ENCODE measurements at places on chromosomes 13 and 19. TPM values are rescaled to one million over a fixed set of nuclear protein-coding genes. Genes with fewer than 3 reads are reported as not detected.
A peak's percentile ranks its signal among the peaks of the same experiment; 100 is the strongest.

TM9SF2 gene
- total RNA-seq, result 60.6 TPM

THSD8 gene
- total RNA-seq, result not detected

DNA sequence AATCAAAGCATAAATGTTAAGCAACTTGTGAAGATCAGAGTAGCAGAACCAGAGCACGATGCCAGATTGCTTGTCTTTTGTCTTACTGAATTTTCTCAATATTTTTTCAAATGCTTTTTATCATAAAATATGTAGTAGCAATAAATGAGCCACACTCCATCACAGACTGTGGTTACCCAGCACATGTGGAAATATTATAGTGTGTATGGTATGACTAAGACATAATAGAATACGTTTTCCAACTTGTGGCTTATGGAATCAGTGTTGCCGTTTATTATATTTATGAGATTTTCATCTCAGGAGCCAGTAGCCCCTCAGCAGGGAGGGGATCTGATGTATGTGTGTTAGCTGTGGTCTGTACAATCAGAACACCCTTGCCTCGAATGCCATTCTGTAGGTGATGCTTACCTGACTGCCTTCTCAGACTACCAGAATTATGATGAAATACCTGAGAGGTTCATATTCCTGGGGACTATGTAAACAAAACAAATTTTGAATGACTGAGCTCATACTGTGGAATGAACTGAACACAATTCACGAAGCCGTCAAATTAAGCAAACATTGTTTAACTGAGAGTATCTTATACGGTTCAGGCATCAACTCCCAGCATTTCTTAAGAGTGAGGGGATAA lies 1.9 kb downstream of the SCEL start:
- H3K27me3 ChIP-seq, result no peaks in the 10 kb centered on the region
- H3K27ac ChIP-seq, result no peak overlapping the region

- H3K27ac ChIP-seq, result no peak overlapping the region
- H3K27me3 ChIP-seq, result no peaks in the 10 kb centered on the region
- H3K4me3 ChIP-seq, result no peak overlapping the region
- H3K4me1 ChIP-seq, result no peaks in the 10 kb centered on the region
- H3K36me3 ChIP-seq, result no peaks in the 10 kb centered on the region
- DNase-seq, result no peak
Measured at GRCh38 chr13:64274481-64275217, 2859.0 kb upstream of the PCDH20 start.

DNA sequence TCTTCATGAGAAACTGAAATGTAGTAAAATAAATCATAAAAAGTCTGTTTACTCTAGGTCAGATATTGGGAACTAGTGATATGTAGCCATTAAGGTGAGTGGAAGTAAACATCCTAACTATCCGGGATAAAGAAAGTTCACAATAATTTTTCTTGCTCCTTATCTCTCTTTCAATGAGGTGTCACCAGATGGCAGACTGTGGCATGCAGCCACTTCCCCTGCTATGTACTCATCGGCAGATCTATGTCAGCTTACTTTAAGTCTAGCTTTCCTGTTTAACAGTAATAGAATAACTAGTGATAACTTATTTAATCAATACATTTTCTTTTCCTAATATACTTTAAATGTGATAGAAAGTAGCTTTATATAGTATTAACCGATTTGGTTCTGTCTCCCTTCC lies 181.9 kb downstream of the NDFIP2 start:
- H3K36me3 ChIP-seq, result no peaks in the 10 kb centered on the region
- peaks cover 16% of the 10 kb centered on the region for H3K4me1 ChIP-seq
- no peaks in the 10 kb centered on the region for H3K27me3 ChIP-seq
- H3K4me3 ChIP-seq, result peak overlapping the region; percentile 8
- no peak for DNase-seq

DNA sequence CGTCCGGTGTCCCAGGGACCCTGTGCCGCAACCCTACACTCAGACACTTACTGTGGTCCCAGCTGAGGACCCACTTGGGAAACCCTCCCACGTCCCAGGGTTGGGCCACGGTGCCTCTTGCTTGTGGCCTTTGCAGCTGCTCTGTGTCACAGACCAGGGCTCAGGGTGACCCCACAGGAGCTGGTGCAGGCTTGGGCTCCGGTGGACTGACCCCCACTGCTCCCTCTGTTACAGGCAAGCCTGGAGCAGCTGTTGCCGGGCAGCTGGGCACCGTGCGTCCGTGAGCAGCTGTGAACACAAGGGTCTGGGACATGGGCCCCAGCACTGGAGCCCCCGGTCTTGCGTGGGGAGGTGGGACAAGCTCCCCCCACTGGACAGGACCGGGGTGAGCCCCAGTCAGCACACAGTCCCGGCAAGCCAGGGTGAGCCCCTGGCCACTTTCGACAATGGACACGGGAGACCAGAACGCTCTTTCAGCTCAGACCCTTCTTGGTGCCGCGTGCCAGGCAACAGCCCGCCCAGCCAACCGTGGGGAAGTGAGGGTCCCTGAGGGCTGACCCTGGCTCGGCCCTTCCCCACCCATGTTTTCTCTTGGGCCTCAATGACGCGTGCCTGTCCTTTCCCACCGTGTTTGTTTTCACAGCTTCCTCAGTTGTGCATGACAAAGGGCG lies 65.7 kb upstream of the C13orf46 start:
- H3K4me1 ChIP-seq, result peaks cover 27% of the 10 kb centered on the region
- no peaks in the 10 kb centered on the region for H3K36me3 ChIP-seq
- DNase-seq, result no peak
- no peaks in the 10 kb centered on the region for H3K27me3 ChIP-seq
- no peak overlapping the region for H3K27ac ChIP-seq
- H3K4me3 ChIP-seq, result no peak overlapping the region

DNA sequence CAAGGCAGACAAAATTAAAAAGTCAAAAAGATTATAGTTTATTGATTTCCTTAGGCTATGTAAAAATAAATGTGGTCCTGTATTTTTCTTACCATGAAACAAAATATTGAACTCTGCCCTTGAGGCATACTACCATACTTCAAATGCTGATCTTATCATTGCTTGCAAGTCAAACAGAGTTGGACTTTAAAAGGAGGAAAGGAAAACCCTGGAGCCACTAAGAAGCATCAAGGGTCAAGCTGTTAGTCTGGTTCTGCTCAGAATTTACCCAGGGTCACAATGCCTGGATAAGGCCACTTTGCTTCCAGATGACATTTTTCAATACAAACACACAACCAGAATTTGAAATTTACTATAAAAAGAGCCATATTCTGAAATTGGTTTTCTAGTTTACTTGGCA lies 2.2 kb upstream of the FREM2 start:
- no peaks in the 10 kb centered on the region for H3K4me1 ChIP-seq
- peaks cover 5% of the 10 kb centered on the region for H3K27me3 ChIP-seq
- no peaks in the 10 kb centered on the region for H3K36me3 ChIP-seq

GRCh38 chr13:47081850-47082249 lies 185.0 kb upstream of the HTR2A start:
- H3K36me3 ChIP-seq, result no peaks in the 10 kb centered on the region
- H3K4me1 ChIP-seq, result no peaks in the 10 kb centered on the region
- DNase-seq, result no peak
- H3K4me3 ChIP-seq, result no peak overlapping the region
- H3K27ac ChIP-seq, result no peak overlapping the region

DNA sequence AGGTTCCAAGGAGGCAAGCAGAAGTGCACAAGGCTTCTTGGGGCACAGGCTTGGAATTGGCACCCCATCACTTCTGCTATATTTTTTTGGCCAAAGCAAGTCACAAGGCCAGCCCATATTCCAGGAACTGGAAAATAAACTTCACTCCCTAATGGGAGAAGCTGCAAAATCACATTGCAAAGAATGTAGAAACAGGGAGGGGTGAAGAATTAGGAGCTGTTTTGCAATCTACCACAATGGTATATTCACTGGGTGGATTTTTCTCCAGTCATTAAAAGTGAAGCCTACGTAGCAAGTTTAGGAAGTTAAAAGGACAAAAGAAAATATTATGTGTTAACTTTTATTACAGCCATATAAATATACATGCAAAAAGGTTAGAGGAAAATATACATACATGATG lies 464.8 kb downstream of the COG6 start:
- no peaks in the 10 kb centered on the region for H3K36me3 ChIP-seq
- peak overlapping the region; percentile 33 for H3K27ac ChIP-seq
- no peak for DNase-seq
- H3K4me1 ChIP-seq, result peaks cover 9% of the 10 kb centered on the region
- no peaks in the 10 kb centered on the region for H3K27me3 ChIP-seq

DNA sequence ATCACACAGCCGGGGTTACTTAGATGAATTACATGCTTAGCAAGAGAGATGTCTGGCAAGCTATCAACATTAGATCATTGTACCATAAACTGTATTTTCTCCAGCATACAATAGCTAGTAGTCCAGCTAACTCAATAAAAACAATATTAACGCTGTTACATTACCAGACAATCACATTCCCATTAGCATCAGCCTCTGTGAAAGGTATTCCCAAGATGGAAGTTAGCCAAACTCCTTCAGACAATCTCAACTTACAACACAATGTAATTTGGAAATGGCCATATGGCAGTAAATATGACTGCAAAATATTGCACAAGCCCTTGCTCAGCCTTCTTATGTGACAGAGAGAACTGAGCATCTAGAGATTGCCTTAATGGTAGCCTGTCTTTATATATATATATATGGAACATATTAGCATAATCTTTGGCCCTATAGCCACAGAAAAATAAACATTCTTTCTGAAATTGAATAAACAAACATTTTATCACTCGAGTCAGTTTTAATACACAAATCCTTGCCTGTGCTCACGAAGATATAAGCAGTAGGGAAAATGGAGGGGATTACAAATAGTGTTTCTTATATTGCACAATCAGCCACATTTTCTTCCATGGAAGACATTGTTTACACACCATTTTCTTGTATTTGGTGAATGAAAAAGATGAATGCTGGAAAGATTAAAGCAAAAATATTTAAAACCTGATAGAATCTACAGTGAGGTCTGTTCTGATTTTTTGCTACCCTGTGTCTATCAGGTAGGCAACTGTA lies 1060.5 kb downstream of the DIAPH3 start:
- H3K4me1 ChIP-seq, result no peaks in the 10 kb centered on the region
- no peak for DNase-seq
- H3K4me3 ChIP-seq, result no peak overlapping the region
- H3K36me3 ChIP-seq, result no peaks in the 10 kb centered on the region
- H3K27ac ChIP-seq, result no peak overlapping the region
- H3K27me3 ChIP-seq, result no peaks in the 10 kb centered on the region

LGALS14 gene
- not detected for total RNA-seq

SIGLEC11 gene
- total RNA-seq, result 2.2 TPM

- H3K27ac ChIP-seq, result no peak overlapping the region
- no peaks in the 10 kb centered on the region for H3K36me3 ChIP-seq
- no peaks in the 10 kb centered on the region for H3K4me1 ChIP-seq
- H3K4me3 ChIP-seq, result no peak overlapping the region
Measured at GRCh38 chr19:30144242-30144758, 202.3 kb downstream of the URI1 start.

DNA sequence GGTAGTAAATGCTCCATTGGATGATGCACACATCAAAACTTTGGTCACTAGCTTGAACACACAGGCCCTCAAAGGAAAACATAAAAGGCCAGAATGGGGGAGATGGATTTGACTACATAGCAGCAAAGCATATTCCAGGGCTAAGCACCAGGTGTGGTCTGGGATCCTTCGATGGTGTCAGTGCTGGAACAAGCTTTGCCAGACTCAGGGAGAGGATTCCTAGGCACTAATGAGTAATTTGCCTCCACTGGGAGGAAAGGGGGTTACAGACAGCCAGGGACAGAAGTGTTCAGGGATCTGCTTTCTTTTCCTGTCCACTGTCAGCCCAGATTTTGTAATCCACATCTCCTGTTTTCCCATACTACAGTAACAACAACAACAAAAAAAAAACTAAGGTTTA lies 157.2 kb upstream of the OBI1 start:
- no peak for DNase-seq
- no peaks in the 10 kb centered on the region for H3K36me3 ChIP-seq
- H3K27ac ChIP-seq, result no peak overlapping the region

NTF4 gene
- total RNA-seq, result not detected

DNA sequence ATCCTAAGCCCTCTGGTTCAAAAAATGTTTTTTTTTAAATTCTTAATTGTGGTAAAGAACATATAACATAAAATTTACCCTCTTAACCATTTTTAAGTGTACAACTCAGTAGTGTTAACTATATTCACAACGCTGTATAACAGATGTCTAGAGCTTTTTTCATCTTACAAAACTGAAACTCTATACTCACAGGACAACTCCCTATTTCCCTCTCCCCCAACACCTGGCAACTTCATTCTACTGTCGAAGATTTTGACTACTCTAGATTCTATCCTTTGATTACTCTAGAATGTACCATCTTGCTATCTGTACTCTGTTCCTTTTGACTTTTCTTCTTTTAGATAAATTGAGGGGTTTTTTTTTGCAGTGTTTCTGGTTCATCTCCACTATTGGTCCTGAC lies 200.4 kb downstream of the KLF12 start:
- H3K27ac ChIP-seq, result no peak overlapping the region
- no peak overlapping the region for H3K4me3 ChIP-seq
- H3K36me3 ChIP-seq, result no peaks in the 10 kb centered on the region
- H3K27me3 ChIP-seq, result no peaks in the 10 kb centered on the region

GRCh38 chr13:73339086-73339485 lies 280.3 kb downstream of the KLF5 start:
- no peaks in the 10 kb centered on the region for H3K27me3 ChIP-seq
- no peak overlapping the region for H3K4me3 ChIP-seq
- no peaks in the 10 kb centered on the region for H3K36me3 ChIP-seq
- H3K27ac ChIP-seq, result no peak overlapping the region
- DNase-seq, result no peak

- H3K27me3 ChIP-seq, result no peaks in the 10 kb centered on the region
- H3K4me1 ChIP-seq, result no peaks in the 10 kb centered on the region
- H3K36me3 ChIP-seq, result no peaks in the 10 kb centered on the region
- H3K27ac ChIP-seq, result no peak overlapping the region
- H3K4me3 ChIP-seq, result no peak overlapping the region
- DNase-seq, result no peak
Measured at GRCh38 chr13:79427883-79428282, 21.8 kb upstream of the RBM26 start.

GRCh38 chr19:47267350-47267759 lies 7.3 kb upstream of the INAFM1 start:
- H3K36me3 ChIP-seq, result peaks cover 84% of the 10 kb centered on the region
- H3K27me3 ChIP-seq, result no peaks in the 10 kb centered on the region
- H3K4me1 ChIP-seq, result peaks cover under 1% of the 10 kb centered on the region
- no peak overlapping the region for H3K27ac ChIP-seq
- H3K4me3 ChIP-seq, result no peak overlapping the region

SBSN gene
- total RNA-seq, result not detected

DNA sequence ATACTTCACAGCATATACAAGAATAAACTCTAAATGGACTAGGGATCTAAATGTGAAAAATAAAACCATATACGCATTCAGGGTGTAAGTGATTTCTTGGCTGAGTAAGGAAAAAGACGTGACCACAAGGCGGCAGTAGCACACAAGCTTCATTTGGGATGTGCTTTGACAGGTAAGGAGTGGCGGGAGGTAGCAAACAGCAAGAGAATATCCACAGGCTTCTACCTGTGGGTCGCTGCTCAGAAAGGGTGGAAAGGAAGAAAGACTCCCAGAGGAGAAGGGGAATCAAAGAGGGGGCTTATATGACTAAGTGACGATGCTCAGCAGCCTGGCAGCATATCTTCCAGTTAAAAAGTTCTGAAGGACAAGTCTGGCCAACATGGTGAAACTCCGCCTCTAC lies 2.5 kb upstream of the ZNF121 start:
- H3K4me3 ChIP-seq, result no peak overlapping the region
- no peak overlapping the region for H3K27ac ChIP-seq

GRCh38 chr19:13842291-13843103 lies 34.4 kb upstream of the NANOS3 start:
- H3K4me3 ChIP-seq, result peak overlapping the region; percentile 100
- DNase-seq, result peak; percentile 91
- H3K4me1 ChIP-seq, result peaks cover 68% of the 10 kb centered on the region
- no peaks in the 10 kb centered on the region for H3K27me3 ChIP-seq

All from right atrium auricular region (tissue), 2 donors.